ENCODE measurements at places on chromosomes 12 and 14.

DNA sequence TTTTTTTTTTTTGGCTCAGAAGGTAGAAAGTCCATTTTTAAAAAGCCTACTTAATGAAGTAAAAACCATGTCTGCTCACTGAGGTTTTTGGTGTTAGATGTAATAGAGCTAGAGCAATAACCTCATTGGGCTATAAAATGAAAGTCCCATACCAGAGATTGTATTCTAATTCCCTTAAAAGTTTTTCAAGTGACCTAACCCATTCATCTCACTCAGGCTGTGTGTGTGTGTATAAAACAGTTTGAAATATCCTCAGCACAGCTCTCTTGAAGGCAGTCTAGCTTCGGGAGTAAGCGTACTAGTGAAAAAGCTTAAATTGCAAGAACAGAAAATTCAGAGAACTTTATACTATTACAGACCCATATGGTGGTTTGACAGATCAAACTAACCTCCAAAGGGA, 313.8 kb downstream of the CEP128 start:
- DNase-seq = no peak

DNA sequence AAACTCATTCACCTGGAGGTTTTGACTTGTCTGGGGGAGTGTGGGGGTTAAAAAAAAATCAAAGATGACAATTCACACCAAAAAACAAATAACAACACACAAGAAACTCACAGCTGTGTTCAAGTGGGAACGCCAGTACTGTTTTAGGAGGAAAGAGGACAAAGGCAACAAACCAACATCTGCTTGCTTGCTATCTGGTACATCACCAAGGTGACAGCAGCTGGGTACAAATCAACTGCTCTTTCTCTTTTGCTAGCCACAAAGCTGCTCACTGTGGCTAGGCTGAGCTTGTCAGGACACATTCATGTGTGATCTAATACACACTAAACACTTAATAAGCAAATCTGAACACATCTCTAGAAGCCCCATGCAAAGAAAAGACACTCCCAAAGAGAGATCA, 128.0 kb upstream of the RAP1B start:
- no peak for DNase-seq

DNA sequence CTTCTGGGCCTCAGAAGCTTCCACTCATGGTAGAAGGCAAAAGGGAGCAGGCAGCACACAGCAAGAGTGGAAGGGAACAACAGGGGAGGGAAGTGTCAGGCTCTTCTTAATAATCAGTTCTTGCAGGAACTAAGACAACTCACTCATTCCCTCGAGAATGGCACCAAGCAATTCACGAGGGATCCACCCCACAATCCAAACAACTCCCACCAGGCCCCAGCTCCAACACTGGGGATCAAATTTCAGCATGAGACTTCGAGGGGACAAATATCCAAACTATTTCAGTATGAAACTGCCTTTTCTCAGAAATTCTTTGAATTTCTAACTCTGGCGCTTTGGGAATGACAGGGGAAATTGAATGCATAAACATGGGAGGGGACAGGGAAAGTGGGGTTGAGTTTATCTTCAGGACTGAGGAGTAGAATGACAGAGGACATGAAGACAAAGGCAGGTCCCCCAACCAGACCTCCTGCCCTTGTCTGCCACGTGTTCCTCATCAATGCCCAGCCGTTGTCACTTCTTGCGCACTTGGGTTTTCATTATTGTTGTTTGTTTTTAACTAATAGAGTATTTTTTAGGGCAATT, 24.6 kb upstream of the APOF start:
- no peak for DNase-seq

GRCh38 chr12:90239732-90240260, 531.2 kb upstream of the ATP2B1 start:
- no peak for DNase-seq

- DNase-seq = no peak
These were observed 347.2 kb downstream of the CCDC91 start for GRCh38 chr12:28537474-28537873.

GRCh38 chr14:90582166-90582565, 185.3 kb downstream of the CALM1 start:
- no peak for DNase-seq

- no peak for DNase-seq
These were observed 7.1 kb downstream of the RNASE7 start for GRCh38 chr14:21049271-21049673.
